ENCODE measurements at places on chromosomes 5 and 9.

GRCh38 chr5:119220576-119221197, 135.1 kb upstream of the TNFAIP8 start:
- DNase-seq = no peak

DNA sequence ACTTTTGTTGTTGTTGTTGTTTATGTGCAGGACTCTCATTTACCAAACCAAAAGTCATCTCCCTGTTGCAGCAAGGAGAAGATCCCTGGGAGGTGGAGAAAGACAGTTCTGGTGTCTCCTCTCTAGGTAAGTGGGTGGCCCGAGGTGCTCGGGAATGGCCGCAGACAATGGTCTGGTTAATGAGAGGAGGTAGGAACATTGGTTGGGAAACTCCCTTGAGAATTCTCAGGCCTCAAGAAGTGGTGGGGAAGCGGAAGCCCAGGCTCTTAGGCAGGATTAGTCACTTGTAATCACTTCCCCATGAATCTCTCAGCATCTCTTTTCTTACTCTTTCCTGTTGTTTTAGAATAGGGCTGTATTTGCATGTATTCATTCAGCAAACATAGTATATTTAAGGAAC, 7.2 kb downstream of the ZNF354B start:
- no peak for DNase-seq

GRCh38 chr5:162565-163337, 28.5 kb upstream of the LRRC14B start:
- DNase-seq = no peak

DNA sequence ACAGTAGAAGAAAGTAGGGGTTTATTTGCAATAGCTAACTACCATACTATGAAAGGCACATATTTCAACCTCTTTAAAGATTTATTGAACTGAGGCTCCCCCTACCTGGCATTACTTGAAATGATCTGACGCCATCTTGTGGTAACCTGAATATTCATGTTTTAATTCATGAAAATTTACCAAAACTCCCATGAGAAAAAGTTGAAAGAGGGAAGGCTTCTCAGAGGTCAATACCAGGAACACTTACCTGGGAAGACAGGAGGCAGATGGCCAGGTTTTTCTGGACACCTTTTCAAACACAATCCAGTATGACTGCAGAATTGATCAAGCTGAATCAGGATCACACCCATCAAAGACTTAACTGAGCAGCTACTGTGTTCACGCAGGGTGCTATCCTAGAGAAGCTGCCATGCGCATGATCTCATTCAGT, 9.4 kb downstream of the PRELID2 start:
- peak; percentile 49 for DNase-seq

DNA sequence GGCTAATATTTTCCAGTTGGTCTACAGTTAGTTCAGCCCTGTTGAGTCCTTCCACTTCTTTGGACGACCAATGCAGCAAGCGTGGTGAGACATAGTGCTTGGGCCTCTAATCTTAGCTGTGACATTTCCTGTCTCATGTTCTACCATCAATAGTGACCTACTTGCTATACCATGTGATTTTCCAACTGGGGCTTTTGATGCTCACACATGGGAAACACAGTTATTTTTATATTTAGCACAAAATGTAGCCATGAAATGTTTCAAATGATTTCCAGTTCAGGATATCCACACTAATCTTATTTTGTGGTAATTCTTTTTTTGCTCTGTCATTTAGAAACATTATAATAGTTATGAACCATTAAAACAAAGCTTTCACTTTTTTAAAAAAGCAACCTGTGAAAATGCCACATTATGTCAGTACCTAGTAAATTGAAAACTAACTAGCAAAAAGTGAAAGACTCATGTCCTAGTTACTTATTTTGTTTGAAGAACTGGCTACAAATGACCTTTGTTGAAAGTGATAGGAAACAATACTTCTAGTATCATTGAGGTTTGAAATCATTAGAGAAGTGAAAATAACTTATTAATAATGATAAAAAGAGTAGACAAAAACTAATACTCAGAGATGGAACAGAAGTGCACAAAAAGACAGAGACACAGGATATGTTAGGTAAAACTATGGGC, 18.3 kb downstream of the MARCHF3 start:
- no peak for DNase-seq

DNA sequence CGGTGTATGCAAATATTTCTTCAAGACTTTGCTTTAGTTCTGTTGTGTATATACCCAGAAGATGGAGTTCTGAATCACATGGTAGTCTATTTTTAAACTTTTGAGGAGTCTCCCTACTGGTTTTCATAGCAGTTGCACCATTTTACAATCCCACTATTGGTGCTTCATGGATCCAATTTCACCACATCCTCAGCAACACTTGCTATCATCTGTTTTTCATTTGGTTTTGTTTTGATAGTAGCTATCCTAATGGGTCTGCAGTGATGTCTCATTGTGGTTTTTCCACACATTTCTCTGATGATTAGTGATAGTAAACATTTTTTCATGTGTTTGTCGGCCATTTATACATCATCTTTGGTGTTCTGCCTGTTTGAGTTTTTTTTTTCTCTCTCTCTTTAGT, 1339.3 kb downstream of the EFNA5 start:
- no peak for DNase-seq

DNA sequence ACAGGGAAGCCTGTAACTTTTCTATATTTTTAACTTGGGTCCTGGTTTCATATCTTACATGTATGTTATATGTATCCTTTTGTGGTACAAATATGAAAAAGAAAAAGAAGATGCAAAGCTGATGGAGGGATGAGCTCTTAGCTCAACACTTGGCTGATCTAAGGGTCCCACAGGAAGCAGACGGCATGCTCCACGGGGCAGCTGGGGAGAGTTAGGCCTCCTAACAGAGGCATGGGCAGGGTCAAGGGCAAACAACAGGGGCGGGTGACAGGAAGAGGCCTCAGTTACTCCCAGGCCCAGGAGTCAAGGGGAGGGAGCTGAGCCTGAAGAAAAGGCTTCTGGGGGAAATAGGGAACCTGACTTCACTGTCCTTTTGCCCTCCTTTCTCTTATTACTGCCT, 287.2 kb downstream of the ZSWIM6 start:
- no peak for DNase-seq

- peak; percentile 18 for DNase-seq
Measured at GRCh38 chr5:72598401-72599064, 91.3 kb upstream of the ZNF366 start.

- no peak for DNase-seq
Measured at GRCh38 chr9:89985068-89985467, 380.3 kb downstream of the GADD45G start.

DNA sequence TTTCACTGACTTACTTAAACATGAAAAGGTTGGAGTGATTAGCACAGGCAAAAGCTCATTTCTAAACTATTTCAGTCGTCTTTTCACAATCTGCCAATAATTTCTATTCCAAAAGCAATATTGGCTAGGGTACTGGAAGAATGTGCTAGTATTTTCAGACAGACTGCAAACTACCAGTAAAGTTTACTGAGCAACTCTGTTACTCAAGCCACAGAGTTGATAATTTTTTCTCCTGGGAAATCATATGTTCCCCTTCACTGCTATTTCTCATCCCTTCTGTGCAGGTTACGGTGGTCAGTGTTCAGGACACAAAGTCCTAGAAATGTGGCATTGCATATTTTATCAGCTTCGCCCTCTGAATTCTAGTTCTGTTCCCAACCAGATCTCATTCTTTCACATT, 343.3 kb upstream of the TNC start:
- DNase-seq = no peak

DNA sequence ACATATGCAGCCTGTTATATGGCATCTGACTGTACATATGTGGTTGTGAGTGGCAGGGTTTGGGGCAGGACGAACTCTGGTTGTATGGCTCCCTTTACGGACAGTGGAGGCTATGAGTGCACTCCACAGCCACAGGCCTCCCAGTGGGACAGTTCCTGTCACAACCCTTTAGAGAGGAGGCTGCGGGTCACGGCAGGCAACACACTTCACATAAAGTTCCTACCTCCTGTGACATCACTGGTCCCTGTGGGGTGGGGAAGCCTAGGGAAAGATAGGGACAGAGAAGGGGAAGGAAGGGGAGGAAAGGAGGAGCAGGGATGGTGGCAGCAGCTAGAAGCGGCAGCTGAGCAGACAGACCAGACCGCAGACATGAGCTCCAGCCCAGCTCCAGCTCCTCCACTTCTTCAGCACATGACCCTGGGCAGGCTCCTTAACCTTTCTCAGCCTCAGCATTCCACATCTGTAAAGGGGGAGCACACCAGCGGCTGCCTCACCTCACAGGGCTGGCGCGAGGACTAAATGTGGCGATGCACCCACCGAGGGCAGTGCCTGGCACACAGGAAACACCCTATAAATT, 27.4 kb upstream of the CORO2A start:
- DNase-seq = no peak

GRCh38 chr5:159405611-159406031, 75.3 kb upstream of the IL12B start:
- no peak for DNase-seq

DNA sequence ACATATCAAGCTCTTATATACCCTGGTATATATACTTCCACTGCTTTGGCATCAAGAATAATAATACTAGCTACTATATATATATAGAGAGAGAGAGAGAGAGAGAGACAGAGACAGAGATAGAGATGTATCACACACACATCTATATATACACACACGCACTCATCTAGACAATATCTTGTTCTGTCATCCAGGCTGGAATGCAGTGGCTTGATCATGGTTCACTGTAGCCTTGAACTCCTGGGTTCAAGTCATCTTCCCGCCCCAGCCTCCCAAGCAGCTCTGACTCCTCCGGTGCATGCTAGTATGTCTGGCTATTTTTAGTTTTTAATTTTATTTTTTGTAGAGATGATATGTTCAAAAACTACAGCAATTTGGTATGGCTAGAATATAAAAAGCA, 22.5 kb downstream of the ANKHD1 start:
- DNase-seq = no peak

DNA sequence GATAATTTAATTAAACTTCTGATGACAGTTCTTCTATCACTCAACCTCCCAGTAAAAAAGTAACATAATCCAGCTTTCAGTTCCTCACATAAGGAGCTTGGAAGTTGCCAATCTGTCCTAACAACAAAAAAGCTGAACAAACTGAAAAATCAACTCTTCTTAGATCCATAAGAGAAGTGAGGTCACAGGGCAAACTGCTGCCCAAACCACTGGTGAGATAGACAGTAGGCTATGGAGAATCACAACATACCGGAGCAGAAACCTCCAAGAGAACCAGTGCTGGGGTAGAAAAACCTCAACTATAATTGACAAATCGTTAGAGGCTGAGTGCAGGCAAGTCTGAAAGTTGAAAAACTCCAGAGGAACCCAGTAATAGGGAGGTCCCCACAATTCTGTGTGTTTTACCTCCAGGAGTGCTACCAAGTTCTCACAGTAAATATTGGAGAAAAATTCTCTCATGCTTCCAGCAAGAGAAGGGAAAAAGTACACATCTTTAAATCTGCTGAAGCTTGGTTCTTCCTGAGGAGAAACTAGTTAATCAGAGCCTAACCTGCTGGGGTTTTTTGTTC, 300.0 kb downstream of the PDE4D start:
- DNase-seq = no peak

DNA sequence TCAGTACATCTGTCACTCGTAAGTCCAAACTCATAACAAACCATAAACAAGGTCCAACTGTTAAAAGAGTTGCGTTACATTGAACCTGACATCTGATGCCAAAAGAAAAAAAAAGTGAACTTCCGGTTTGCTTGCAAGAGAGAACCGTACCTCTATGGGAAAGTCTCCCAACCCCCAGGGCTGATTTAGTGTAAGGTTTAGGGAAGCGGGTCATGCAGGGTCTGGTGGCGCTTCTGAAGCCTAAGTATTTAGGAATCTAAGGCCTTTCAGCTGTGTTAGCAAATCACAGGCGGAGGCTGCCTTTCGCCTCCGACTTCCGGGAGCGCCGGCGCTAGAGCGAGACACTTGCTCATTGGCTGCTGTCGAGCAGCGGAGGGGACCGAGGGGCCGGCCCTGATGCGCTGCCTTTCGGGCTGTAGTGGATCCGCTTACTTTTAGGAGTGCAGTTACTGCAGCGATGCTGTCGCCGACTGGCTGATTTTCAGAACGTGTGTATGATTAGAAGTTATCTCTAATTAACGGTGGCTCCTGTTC, 12.0 kb upstream of the GNPDA1 start:
- peak; percentile 98 for DNase-seq

- no peak for DNase-seq
Measured at GRCh38 chr5:173229382-173229959, 5.5 kb downstream of the NKX2-5 start.

DNA sequence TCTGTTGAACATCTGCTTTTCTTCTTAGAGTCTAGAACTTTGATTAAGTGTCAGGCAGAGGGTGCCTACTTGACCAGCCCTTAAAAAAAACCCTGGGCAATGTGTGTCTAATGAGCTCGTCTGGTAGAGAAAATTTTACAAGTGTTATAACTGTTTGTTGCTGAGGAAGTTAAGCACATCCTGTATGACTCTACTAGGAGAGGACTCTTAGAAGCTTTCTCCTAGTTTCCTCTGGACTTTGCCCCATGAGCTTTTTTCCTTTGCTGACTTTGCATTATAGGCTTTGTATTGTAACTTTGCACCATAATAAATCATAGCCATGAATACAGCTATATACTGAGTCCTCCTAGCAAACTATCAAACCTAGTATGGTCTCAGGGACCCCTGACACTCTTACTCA, 39.4 kb downstream of the GNG10 start:
- no peak for DNase-seq

DNA sequence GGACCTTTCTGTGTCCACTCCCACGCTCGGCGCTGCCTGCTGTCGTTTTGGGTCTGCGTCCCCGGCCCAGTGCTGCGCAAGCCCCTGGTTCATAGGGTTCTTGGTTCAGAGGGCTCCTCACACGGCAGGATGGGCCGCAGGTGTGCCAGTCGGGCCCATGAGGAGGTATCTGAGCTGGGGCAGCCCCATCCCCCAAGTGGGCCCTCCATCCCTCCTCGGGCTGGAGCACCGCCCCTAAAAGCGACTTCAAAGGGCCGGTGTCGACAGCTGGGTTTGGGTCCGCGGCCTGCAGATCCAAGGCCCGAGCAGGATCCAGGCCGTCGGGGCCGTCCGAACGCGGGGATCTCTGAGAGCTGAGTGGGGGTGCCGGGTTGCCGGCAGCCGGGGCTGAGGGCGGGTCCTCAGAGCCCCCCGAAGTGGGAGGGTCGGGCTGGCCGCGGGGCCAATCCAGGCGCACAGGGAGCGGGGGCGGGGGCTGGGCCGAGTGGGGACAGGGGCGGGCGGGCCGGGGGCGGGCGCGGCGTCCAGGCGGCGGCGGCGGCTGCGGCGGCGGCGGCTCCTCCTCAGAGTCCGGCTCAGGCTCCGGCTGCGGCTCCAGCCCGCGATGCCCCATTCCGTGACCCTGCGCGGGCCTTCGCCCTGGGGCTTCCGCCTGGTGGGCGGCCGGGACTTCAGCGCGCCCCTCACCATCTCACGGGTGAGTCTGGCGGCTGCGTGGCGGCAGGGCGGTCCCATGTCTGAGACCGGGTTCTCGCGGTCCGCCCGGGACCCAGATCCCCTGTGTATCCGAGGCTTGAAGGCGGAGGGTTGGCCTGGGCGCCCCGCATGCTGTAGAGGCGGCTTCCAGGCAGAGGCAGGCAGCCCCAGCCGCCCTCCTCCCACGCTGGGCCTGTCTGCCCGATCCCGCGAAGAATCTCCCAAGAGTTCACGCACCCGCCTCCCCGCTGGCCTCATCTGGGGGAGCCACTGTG, at the start of gene PDLIM4:
Gene PDLIM4 (plus strand): TSS at position 566 of the 971 bp plus-strand sequence. CDS start 39 bp downstream, at position 605.
- peak; percentile 25 for DNase-seq

Data from NCI-H524 (cell line).